ENCODE measurements at places on chromosomes 3 and 15. TPM values are rescaled to one million over a fixed set of nuclear protein-coding genes. Genes with fewer than 3 reads are reported as not detected.

Gene DNAJB11
- total RNA-seq, result 39.3 TPM

Gene CORO2B
- total RNA-seq, result 2.4 TPM

Gene P2RY12
- 1.7 TPM for total RNA-seq

Gene LDHAL6B
- total RNA-seq, result not detected

Gene HACL1
- 19.5 TPM for total RNA-seq

Gene CPNE4
- 0.20 TPM for total RNA-seq

Gene LRRN1
- 20.9 TPM for total RNA-seq

Gene PDIA3
- total RNA-seq, result 88.7 TPM

Gene ARHGAP11A
- total RNA-seq, result 13.2 TPM

Gene MED12L
- 1.5 TPM for total RNA-seq

Gene MYLK
- total RNA-seq, result 57.6 TPM
